GM03348 (cell line): ENCODE measurements at places on chromosomes 3 and 15.

DNA sequence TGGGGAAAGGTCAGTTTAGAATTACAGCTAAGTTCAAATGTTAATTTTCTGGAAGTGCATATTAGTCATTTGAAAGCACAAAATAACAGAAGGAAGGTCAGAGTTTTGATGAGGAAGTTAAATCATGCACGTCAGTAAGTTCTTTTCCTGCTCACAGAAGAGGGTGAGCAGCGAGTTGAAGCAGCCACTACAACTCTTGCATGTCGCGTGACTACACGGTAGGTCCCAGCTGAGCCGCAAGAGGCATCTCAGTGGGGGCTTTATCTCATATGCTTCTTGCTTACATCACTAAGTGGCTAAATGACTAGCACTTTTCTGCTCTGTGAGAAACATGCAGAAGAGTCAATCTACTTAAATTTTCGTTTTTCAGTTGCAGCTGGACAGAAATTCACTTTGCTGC, 21.3 kb upstream of the SEC62 start:
- no peak for DNase-seq

DNA sequence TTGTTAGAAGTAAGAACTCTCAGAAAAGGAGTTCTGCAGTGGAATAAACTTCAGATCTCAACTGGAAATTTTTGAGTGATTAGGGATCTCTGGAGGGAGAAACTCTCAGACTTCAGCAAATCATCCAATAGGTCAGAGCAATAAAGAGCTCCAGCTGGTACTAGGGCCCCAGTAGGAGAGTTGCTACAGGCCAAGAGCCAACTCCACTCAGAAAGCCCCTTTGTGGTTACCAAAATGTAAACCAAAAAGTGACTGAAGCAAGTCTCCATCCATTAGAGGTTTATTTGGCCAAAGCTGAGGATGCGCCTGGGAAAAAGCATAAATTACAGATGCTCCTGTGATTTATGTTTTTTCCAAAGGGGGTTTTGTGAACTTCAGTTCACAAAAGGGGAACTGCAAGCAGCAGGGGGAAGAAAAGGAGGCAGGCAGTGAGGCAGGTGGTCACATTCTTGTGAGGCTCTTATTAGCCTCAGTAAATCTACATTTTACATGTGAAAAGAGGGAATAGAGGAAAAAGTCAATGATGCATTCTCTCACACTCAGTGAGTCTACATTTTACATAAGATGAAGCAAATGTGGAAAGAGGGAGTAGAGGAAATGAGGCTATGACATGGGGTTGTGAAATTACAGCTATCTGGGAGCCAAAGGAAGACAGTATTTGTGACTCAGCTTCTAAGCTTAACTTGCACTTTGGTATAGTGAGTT, 92.4 kb upstream of the DAZL start:
- no peak for DNase-seq

DNA sequence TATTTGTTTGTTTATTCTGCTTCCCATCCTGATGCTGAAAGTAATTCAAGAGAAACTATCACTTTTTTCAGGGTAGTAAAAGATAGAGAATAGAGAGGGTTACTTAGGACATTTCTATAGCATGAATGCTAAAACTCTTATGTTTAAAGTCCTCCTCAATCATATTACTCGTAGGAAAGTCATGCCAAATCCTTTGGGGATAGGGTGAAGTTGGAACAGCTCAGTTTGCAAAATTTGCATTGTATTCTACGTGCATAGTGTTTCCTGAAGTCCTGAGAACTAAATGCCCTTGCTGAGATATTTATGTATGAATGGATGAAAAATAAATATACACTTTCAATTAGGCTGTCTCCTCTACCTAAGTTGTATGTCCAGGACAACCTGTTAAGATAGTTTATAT, 14.6 kb downstream of the PLSCR5 start:
- DNase-seq: no peak

DNA sequence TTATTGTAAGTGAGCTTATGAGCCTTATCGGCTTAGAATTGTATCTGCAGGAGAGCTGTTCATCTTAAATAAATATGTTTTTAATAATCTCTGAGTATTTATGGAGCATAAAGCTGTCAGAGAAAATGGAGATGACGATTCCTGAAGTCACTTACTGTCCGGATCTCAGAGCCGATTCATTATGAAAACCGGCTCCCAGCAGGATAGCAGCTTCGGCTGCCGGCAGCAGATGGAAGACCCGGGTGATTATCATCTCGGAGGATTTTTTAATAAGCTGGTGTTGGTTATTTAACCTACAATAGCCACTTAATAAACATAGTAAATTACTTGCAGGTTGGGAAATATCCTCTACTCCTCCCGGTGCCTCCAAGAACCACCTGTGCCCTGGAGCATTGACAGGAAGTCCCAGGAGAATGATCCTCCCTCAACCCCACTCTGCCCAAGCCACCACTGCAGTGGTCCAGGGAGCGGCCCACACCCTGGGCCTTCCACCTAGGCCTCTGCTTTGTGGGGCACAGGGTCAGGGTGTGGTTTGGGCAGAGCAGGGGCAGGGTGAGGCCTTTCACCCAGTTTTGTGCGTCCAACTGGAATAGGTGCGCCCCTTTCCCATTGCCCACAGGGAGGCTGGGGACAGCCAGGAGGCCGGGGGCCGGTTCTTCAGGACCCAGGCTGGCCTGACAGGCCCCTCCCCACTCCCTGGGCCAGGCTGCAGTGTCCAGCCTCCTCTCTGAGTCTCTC, 42.2 kb upstream of the PRR23E start:
- no peak for DNase-seq

- DNase-seq: no peak
These were observed 31.0 kb downstream of the MITF start for GRCh38 chr3:69770219-69770618.

GRCh38 chr15:66078929-66079275, 174.6 kb downstream of the MEGF11 start:
- no peak for DNase-seq

- DNase-seq: no peak
These were observed 184.0 kb downstream of the ABHD5 start for GRCh38 chr3:43874731-43875130.

DNA sequence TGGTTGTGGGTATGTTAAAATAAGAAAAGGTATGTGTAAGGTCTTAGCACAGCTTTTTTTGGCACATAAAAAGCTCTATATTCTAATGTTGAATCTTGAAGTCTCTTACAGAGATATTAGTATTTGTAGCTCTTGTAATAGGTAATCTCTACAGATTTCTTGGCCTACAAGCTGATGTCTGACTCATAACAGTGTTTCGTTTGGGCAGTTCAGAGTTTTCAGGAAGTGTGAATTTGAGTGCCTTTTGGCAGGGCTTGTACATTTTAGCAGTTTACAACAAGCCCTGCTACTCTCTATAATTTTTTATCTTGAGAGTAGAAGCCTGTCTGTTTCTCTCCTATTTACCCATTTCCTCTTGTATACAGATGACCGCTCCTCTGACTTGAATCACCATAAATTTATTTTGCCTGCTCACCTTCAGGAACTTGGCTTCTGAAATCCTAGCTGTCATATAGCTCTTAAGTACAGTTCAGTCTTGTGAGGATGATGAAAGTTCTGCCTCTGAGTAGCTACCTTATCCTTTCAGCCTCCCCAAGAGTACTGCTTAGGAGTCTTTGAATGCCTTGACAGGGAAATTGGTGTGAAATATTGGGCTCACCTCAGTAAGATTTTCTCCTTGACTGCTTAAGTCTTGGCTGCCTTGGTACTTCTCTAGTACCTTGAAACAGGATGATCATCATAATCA, 419.9 kb upstream of the RARB start:
- DNase-seq: no peak

- DNase-seq: no peak
These were observed 120.3 kb upstream of the SLC6A11 start for GRCh38 chr3:10695595-10696285.

DNA sequence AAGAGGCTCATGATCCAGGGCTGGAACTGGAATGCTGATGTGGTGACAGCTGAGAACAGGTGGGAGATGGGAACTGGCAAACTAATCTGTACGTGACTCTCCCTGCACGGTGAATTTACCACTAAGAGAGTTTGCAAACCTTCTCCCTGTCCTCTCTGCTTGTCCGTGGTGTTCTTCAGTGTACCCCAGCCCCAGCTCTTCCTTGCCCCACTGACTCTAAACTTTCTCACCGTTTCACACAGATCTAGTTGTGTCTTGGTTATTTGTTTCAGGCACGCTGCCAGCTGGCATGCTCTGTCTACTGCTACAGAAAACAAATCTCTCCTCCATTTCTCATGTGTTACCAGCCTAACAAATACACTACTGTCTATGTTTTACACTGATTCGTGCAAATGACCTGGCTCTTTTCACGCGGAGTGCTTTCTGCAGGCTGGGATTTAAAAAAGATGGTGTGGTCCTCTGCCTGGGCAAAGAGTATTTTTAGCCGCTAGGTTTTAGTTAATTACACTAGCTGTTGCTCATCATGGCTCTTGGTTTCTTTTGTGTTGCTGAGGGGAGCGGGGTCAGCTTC, 192.7 kb upstream of the LRIG1 start:
- DNase-seq: no peak

- no peak for DNase-seq
These were observed 97.1 kb downstream of the TMEM108 start for GRCh38 chr3:133135306-133135705.

DNA sequence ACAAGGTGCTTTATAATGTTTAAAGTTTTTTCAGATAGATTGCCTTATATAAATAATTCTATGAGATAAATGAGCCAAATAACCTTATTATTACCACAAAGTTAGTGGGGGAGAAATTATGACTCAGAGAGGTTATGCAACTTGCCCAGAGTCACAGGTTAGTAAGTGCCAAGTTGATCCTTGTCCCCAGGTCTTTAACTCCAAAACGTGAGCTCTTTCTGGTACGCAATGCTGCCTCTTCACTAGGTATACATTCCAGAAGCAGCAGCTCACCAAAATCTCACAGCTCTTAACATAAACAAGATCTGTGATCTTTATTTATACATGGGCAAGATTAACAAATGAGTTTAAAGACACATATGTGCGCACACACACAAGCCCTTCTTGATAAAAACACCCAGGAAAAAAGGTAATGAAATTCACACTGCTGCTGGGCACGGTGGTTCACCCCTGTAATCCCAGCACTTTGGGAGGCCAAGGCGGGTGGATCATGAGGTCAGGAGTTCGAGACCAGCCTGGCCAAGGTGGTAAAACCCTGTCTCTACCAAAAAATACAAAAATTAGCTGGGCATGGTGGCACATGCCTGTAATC, 59.8 kb upstream of the NR2F2 start:
- DNase-seq: no peak

DNA sequence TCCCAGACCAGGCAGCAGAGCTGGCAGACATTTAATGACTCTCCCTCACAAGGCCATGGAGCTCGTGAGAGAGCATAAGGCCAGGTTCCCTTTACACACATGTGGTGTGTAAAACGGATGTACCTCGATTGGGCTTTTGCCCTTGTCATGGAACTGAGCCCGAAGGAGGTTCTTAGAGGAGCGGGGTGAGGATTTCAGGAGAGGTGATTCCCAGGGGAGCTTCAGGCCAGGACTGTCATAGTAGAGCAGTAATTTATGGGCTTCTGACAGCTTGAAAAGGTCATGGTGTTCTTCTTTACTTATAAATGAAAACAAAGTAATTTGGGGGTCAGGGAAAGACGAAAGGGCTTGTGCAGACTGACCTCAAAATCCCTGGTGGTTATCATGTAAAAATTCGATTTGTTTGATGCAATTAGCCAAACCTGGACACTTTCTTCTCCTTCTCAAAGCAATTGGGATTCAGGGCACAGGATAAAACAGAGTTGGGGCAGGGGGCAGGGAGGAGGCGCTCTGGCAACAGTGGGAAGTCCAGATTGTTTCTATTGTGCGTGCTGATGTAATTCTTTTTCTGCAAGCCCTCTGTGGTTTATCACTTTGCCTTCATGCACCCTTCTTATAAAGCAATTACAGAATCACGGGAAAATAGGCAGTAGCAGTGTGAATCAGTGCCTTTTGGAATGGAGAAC, 51.0 kb downstream of the CACNA1D start:
- DNase-seq: no peak

- DNase-seq: no peak
These were observed 209.9 kb upstream of the CTNNB1 start for GRCh38 chr3:40989141-40990061.

- DNase-seq: no peak
These were observed 507.6 kb downstream of the FHIT start for GRCh38 chr3:60743631-60744164.

DNA sequence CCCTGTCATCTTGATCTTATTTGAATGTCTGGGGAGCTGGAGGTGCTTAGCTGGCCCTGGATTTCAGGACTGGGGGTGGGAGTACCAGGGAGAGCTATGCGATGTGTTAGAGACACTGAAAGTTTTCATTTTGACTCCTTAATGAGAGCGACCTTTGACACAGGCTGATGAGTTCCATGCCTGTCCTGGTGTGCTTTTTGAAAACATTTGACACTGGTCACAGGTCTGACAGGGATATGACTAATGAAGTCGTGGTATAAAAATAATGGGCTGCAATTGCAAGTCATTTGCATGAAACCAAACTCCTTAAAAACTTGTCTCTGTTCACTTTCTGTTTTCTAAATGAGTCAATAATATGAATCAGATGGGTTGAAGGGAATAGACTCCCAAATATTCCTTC, 81.9 kb downstream of the MECOM start:
- DNase-seq: no peak

GRCh38 chr3:69686056-69686455, 53.2 kb upstream of the MITF start:
- no peak for DNase-seq

- no peak for DNase-seq
These were observed 830.8 kb upstream of the CADM2 start for GRCh38 chr3:84128024-84128423.

DNA sequence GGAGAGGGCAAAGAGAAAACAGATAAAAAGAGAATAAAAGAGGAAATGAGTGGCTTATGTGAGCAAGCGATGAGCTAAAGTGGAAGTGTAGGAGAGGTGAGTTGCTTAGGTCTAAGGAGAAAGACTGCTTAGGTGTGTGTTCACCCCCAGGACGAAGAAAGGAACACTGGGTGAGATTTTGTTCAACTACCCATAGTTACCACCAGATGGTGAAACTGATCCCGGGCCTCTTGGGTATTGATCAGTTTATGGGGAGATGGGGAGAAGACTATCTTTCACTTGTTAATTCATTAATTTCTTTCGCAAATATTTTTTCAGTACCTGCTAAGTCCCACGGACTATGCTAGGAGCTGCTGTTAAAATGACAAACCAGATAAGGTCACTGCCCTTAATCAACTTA, 33.9 kb downstream of the GAP43 start:
- DNase-seq: no peak
